Suppressor macrophage (primary cell): ENCODE measurements at places on chromosomes 16 and 17.

DNA sequence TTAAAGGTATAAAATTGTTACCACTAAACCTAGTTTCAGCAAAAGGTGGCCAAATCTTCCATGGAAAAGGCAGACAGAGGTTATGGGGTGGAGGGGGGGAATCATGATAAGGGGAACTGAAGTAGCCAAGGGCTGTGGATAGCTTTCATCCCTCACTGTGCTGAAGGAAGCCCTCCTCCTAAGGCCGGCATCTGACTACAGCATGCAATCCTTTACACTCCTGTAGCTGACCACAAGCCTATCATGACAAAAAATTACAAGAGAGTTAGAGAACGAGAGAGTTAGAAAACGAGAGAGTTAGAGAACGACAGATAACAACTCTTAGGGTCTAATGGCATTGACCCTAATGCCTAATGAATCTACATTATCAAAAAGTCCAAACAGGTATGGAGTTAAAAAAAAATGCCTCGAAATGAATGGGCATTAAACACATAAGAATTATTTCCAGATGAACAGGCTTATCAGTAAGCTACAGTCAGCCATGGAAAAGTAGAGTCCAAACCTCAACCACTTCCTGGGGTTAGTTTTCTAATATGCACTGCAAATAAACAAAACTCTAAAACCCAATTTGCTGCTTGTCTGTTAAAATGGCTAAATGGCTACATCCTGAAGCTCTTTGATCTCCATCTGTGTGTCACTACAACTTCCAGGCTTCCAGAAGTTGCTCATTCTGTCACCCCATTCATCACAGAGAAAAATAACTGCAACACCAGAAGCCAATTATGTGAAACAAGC lies 29.7 kb downstream of the DUSP14 start:
- DNase-seq: no peak

- no peak for DNase-seq
These were observed 78.9 kb downstream of the RTN4RL1 start for GRCh38 chr17:1946021-1946932.

DNA sequence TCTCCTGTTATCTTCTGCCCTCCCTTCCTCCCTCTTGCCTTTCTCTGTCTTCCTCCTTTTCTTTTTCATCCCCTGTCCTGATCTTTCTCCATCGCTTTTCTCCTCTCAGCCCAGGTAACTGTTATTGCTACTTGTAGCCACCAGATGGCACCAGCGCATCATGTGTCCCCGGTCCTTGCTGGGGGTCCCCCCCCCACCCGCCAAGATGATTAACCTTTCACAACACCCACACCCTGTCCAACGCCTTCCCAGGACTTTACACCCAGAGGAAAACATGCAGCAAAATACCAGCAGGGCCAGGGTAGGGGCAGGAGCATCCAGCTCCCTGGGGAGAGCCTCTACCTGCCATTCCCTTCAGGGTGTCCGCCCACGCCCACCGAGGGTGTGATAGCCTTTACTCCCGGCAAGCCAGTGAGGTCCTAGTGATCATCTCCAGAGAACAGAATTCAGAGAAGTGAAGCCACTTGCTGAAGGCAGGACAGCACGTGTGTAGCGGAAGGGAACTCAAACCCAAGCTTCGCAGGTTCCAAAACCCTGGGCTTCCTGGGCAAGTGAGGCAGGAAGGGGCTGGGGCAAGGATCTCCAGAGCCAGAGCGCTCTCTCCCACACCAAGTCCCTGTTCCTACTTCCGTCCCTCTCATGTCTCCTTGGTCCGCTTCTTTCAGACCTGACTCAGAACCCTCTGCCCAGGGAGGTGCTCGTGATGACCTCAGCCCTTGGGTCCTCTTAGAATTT lies 13.4 kb upstream of the TAC4 start:
- DNase-seq: peak; percentile 35

DNA sequence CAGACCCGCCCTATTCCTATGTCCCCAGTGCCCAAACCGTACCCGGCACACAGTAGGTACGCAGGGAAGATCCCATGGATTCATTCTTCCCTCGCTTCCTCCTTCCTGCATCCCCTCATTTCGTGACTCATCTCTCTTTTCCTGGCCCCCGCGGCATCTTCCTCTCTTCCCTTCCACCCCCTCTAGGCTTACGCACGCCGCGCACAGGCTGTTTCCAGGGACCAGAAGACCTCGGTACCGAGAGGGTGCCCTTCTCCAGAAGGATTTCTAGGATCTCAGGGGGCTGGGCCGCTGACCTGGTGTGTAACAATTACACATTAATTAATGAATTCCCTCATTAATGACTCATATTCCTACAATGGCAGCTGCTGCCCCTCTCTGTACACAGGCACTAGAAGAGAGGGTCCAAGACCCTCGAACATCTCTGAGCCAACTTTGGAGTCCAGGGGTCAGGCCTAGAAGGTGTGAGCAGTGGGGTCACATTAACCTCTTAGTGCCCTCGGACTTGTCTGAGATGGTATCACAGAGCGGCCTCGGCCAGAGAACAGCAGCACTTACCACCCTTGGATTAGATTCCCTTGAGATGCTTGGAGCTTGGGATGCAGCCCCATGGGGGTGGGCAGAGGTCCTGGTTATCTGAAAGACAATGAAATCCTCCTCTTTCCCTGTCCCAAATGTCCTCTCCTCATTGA lies 16.8 kb upstream of the PLLP start:
- DNase-seq: no peak

GRCh38 chr17:56045872-56046271 lies 107.4 kb upstream of the ANKFN1 start:
- DNase-seq: no peak

- DNase-seq: peak; percentile 58
These were observed 37.6 kb downstream of the RNF112 start for GRCh38 chr17:19448341-19449268.

DNA sequence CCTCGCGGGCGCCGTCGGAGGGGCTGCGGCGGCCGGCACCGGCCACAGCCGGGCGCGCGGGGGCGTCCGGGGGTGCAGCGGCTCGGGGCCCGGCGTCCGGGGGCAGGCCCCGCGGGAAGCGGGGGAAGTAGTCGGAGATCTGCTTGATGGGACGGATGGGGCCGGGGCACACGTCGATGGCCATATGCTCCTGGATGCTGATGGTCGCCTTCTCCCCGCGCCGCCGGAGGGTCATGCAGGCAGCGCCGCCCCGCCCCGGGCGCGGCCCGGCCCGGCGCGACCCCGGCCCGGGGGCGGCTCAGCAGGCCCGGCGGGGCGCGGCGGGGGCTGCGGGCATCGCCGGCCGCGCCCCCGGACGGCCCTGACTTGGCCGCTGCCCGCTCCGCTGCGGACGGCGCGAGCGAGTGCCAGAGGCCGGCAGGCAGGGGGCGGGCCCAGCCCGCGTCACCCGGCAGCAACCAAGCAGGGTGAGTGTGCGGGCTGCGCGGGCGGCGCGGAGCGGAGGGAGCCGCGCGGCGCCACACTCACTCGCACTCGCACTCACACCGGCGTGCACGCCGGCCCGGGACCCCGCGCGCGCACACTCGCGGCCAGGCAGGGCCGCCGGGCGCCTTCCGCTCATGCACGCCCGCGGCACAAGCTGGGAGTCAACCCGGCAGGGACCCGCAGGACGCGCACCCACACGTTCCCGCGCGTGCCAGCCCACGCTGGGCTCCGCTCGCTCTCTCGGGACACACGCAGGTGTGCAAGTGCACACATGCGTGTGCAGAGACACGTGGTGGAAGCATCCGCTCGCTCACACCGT lies at the start of gene DOC2B:
Gene DOC2B (minus strand): TSS at position 406 of the 805 bp plus-strand sequence. CDS start 171 bp downstream, at position 235.
- DNase-seq: peak; percentile 30

DNA sequence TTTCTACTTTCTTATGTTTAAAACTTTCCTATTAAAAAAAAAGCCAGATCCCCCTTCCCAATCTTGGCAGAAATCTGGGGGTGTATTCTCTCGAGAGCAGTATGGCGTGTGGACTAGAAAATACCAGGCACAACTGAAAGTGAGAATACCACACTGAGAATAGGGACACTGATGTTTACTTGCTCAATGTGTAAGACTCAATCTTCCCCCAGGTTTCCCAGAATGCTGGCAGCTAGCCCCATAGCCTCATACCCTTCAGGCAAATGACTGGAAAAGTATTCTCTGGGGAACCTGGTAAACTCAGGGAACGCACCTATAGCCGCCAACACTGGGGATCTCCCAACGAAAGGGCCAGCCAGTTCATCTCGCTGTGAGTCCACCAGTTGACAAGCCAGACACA lies 15.3 kb downstream of the ZZEF1 start:
- DNase-seq: no peak
